ENCODE measurements at places on chromosomes 1 and 21.

DNA sequence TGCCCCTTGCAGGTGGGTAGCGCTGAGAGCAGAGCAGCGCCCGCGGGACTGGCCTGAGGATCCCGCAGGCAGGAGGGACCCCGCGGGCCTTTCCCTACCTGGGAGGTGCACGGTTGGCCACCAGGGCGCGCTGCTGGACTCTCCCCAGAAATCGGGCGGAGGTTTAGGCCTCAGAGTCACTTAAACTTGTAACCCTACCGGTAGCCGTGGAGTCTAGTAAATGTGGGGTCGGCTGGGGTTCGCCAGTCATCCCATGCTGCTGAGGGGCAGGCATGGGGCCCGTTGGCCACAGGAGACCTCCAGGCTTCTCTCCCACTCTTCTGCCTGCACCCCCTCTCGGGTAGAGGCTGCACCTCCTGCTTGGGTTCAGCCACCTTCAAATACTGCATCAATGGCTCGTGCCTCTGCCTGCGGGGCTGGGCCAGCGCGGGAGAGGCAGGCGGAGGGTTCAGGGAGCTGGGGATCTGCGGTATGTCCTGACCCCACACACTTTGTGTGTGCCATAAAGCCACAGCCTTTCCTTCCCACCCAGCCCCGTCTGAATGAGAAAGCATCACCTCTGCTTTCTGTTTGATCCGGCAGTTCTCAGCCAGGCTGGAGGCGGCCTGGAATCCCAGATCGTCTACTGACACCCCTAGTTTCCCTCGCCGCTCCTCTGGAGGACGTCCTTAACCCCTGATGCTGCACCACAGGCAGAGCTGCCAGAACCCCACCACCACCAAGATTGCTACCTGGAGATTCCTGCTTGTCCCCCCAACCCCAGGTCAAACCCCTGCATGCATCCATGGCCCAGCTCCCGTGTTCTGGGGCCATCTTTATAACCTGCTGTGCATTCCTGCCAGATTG lies 12.3 kb upstream of the GSTM4 start:
- peak; percentile 81 for DNase-seq

GRCh38 chr1:8831340-8831739 lies 13.9 kb upstream of the RERE start:
- no peak for DNase-seq

DNA sequence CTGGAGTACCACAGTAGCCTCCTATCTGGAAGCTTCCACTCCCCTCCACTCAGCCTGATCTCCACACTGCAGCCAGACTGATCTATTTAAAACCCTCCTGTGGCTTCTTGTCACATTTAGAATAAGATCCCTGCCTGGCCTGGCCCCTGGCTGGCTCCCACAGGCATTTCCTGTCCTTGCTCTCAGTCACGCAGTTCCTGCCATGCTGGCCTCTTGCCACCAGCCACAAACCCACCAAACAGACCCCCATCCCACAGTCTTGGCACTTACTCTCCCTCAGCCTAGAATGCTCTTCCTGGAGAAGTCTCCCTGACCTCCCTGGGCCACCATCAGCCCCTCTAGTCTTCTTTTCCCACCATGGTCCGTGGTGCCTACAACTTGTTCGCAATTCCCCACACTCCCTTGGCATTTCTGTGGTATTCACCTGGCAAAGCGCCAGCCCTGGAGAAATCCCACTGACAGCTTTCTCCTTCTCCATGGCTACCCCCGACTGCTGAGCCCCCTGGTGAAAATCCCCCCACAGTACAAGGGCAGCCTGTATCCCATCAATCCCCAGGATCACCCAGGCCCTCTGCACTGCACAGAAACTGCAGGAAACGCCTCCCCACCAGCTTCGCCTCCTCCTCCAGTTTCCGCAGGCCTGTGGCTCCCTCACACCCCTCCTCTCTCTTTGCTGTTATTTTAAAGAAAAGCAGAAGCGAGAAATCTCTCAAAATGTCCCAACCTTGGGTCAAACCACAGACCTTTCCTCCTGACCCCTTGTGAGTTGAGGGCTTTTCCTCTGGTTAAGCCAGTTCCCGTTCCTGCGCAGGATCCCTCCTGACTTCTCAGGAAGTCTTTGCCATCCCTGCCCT lies 94.5 kb downstream of the SYT2 start:
- DNase-seq = peak; percentile 33

DNA sequence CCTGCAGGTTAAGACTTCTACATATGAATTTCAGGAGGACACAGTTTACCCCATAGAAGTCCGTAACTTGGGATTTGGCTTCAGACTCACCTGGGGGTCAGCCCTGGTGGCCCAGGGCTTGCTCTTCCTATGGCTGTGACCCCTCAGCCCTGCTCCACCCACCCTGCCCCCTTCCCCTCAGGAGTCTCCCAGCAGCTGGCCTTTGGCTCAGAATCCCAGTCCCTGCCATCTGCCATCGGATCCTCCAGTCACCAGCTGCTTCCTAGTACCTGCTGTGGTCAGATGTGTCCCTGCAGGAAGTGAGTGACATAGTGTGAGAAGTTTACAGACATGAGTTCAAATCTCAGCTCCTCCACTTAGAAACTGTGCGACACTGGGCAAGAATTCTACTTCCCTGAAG lies 332.6 kb downstream of the NPHP4 start:
- no peak for DNase-seq

- DNase-seq = no peak
Observed at GRCh38 chr1:150259217-150259616, 1.6 kb downstream of the CA14 start.

GRCh38 chr1:19191811-19192210 lies 18.3 kb downstream of the UBR4 start:
- no peak for DNase-seq

DNA sequence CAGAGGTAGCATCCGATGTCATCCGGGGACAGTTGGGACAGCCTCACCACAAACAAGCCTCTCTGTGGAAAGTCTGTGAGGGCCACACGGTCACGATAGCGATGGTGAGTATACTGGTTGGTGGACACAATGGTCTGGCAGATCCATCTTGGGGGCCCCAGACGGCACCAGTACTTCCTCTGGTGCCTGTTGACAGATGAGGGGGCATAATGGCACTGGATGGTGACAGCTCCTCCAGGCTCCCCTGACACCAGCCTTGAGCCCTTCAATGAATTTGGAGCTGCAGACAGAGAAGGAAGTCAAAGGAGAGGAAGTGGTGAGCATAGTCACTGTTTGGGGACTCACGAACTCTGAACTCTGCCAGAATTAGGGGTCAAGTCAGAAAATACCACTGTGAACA lies 8.0 kb downstream of the FCAMR start:
- DNase-seq = no peak

- DNase-seq = peak; percentile 65
Observed at GRCh38 chr1:71587961-71588360, 507.1 kb upstream of the ZRANB2 start.

DNA sequence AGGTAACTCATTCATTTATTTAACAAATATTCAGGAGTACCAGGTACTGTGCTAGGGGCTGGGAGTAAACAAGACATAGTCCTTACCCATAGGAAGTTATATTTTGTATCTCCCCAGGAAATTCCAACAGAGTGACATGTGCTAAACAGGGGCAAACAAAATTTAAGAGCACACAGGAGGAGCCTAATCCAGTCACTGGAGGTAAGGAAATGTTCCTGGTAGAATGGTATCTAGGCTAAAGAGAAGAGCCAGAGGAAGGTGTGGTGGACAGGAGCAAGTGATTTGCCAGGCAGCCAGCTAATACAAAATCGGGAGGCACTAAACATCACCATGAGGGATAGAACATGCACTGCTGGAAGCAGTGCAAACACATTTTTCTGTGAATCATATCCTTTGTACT lies 10.4 kb downstream of the TEX38 start:
- DNase-seq = no peak

GRCh38 chr1:60149251-60149650 lies 75.7 kb upstream of the C1orf87 start:
- no peak for DNase-seq

- DNase-seq = peak; percentile 95
Observed at GRCh38 chr1:109201123-109201703, 12.5 kb upstream of the SARS1 start.

- no peak for DNase-seq
Observed at GRCh38 chr1:158103861-158104522, 76.7 kb upstream of the CD1D start.

- no peak for DNase-seq
Observed at GRCh38 chr1:179822065-179822464, 55.5 kb downstream of the TOR1AIP2 start.

DNA sequence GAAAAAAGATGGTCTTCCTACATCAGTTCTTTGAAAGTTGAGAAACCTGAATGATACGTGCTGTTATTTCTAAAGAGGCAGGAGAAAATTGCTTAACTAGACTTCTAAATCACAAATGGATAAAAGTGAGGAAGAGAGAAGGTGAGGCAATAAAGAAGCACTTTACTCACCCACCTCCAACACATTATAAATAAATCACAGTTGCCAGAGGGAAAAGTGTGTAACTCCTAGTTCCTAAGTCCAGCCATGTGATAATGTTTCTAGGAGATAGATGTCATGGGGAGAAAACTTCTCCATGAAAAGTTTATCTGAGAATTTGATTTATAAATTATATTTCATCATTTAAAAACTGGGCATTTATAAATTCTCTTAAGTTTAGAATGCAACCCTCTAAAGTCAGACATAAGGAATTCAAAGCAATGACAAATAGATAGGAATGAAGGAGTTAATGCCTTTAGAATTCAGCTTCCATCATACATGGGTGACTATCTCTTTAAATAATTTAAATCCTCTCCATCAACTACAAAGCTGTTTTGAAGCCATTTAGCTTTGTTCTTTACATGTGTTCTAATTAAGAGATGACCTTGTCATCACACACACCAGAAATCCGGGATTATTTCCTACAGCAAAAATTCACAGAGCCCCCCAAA lies 60.0 kb downstream of the NRIP1 start:
- no peak for DNase-seq

GRCh38 chr21:39381009-39381408 lies 32.1 kb upstream of the HMGN1 start:
- peak; percentile 18 for DNase-seq

DNA sequence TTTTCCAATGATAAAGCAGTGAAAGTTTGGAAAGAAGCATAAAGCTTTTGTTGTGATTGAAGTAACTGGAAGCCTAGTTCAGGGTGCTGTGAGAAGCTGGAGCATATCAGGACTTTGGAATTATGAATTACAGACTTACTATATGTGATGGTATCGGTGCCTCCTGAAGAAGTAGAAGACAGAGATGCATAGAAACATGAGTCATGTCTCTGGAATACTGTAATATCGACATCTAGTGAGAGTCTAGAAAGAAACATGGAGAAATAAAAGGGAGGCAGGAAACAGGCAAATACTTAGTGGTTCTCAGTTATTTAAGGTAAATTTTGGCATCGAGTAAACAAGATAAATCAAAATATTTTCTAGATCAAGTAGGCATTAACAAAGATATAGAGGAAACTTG lies 103.0 kb downstream of the CAMTA1 start:
- DNase-seq = peak; percentile 31

DNA sequence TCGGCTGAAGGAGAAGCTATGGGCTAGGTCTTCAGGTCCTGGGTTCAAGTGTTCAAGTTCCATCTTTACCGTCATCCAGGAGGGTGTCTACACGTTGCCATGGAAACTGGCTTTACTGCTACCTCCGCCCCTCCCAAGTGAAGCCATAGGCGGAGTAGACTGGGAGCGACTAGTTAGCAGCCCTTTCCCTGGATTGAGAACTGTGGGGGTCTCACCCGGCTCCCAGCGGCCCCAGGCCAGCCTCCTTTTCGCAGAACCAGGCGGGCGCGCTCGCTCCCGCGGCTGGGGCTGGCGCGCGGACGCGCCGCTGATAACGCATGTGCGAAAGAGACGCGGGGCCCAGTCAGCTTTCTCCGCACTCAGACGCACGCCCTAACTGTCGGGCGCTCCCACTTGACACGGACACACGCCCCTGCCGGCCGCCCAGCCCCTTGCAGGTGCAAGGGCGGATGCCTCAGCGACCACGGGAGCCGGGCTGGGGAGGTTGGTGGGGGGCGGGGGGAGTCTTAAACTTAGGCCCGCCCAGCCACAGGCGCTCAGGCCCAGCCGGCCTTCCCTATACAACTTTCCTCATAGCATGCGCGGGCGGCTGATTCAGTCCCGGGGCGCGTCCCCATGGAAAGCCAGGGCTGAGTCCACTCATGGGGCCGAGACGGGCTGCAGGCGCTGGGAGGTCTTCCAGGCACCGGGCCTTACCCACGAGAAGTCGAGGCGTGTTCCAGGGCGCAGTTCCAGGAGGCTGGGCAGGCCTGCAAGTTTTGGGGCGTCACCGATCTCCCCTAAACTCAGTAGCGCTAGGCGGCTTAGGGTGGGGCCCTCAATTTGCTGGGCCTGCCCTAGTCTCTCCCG lies 7.4 kb downstream of the EFNA4 start:
- peak; percentile 88 for DNase-seq

DNA sequence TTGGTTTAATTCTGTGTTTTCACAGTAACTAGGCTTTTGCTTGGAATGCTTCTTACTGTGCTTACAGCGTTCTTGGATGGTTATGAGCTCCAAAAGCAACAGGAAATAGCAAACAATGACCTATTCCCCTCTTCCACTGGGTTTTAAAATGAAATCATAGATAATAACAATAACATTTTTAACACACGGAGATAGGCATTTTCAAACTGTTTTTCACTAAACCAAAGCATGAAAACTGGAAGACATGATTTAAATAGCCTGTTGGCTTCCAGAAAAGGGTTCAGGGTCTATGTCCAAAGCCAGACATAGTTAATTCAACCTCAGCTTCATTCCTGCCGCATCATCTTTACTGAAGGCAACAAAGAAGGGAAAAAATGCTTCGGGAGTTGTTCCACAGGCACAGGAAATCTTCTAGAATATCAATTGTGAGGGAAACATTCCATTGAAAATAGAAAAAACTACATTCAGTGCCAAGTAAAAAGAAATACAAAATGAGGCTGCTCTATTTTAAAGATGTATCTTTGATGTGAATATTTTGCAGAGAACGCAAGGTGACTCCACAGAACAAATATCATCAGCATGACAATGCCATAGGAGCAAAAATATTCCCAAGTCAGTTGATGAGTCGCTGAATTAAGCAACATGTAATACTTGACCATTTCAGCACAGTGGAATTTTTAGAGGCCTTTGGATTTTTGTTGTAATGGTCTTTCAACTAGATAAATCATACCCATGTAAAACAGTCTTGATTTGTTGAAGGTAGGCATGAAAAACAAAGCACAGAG lies 80.7 kb downstream of the NID1 start:
- peak; percentile 84 for DNase-seq

DNA sequence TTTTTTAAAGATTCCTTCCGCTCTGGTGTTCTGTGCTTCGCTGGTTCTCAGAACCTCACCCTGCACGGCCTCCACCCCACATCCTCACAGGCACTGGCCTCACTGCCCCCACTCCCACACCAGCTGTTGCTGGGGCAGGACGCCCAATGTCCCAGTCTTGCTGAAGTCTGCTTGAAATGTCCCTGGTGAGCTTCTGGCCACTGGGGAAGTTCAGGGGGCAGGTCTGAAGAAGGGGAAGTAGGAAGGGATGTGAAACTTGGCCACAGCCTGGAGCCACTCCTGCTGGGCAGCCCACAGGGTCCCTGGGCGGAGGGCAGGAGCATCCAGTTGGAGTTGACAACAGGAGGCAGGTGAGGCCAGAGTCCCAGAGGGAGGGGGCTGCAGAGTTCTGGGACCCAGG lies at the start of gene C1QA:
C1QA (plus strand) TSS at position 276 of the 400 bp plus-strand sequence. CDS start 989 bp downstream, outside the sequence.
- DNase-seq = no peak

Measured in foreskin fibroblast (primary cell).